Body of pancreas (tissue), 4 donors: ENCODE measurements at places on chromosomes 2 and 18. TPM values are rescaled to one million over a fixed set of nuclear protein-coding genes. Genes with fewer than 3 reads are reported as not detected.

- DNase-seq, result no peak
Observed at GRCh38 chr2:121605820-121606733, 43.2 kb downstream of the CLASP1 start.

DNA sequence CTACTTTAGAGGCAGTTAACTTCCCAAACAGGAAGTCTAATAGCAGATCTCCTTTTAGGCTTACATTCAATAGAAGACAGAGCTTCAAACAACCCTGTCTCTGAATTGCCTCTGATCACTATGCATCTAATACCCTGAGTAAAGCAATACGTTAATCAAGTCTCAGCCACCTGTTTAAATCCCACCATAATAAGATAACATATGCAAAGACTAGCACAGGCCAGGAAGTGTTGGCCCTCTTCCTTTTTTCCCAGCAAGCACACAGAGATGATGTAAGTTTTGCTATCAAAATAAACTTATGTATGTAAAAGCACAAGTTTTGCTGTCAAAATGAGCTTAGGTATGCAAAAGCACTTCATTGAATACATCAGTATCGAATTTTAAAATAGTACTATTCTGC, 385.5 kb downstream of the RND3 start:
- DNase-seq, result peak; percentile 31

DNA sequence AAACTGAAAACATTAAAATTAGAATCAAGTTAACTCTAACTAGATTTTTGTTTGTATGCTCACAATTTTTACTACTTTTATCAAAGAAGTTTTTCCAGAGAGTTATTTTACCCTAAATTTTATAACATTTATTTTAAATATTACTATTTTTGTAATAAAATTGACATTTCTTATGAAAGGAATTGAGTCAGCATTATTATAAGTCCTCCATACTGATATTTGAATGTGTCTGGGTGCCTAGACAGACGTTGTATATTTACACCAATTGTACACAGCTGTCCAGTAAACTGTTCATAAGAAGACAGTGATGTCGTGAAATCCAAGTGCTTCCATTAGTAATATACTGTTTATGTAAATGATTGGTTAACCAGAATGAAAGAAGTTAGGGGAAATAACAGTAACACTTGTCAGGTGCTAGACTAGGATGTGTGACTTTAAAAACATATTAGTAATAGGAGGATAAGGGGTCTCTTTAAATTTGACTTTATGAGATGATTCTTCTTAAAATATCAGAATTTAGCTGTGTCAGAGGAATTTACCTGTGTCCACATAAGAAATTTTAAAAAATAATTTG, 73.7 kb downstream of the TANK start:
- no peak for DNase-seq

- DNase-seq, result no peak
Observed at GRCh38 chr2:155895016-155895415, 437.5 kb downstream of the NR4A2 start.

DNA sequence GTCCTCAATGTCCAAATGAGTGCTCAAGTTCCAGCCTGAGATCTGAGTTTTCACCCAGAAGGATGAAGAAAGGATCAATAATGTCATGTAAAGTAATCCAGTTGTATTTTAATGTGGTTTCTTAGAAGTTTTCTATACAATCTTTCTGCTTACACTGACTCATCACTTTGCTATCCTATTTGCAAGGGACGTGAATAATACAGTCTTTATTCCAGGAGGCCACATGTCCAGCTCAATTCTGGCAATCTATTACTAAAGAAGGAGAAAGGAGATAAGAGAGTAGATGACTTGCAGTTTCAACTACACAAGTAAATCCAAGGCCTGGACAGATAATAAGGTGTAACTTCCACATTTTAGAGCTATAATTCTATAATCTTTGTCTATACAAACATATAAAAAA, 601.1 kb upstream of the SETBP1 start:
- DNase-seq, result no peak

DNA sequence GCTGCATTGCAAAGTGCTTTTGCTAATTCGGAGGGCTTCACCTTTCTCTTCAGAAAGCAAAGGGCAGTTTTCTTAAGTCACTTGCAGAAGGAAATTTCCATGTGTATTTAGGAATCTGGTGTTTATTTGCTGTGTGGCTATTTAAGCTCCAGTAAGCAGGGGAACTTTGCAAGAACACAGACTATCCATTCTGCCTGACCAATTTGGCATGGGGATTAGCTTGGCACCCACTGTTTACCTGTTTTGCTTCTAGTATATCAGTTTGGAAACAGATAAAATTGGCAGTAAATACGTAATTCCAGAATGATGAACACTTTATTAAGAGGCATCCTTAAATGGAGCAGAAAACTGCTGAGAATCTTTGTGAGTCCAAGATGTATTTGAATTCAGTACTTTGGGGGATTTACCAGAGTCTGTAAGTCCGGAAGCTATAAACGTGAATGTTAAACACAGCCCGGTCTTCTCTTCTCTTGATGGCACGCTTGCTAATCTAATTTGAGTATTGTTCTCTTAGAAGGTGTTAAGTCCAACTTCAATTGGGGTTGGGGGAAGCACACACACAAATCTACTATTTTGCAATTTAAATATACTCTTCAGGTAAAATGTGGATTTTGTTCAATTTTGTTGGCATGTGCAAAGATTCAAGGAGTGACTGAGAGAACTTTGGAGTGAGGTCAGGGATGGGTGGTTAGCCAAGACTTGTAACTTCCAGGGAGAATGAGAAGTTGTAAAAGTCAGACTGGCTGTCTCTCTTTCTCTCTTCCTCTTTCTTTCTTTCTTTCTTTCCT, 650 bp downstream of the ACKR3 start:
- no peak for DNase-seq

DNA sequence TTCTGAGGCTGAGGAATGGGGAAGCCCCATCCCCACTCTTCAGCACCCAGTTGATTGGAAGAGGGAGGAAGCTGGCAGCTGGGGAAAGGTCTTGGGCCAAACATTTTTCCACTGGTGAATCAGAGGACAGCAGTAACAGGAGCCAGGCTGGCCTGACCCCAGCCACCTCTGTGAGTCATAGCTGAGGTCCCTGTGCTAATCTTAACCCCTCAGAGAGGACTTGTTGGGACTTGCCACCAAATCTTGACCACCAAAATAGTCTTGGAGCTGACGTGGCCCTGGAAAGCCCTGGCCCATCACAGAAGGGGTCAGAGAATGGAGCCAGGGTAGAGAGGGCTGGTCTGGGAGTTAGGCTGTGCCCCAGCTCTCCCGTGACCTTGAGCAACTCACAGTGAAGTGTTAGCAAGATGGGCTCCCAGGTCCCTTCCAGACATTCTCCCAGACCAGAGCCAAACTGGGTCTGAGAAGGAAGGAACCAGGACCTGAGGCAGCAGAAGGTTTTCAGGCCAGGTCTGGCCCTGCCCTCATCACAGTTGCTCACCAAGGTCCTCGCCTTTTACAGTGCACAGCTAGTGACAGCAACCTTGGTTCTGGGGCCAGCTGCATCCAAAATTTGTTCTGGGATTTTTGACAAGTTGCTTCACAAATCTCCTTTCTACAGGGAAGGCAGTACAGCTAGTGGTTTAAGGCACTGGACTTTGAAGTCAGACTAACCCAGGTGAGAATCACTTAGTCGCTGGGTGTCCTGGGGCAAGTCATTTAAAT, 266.6 kb downstream of the CYP26B1 start:
- no peak for DNase-seq

- DNase-seq, result no peak
Observed at GRCh38 chr2:45258311-45258710, 249.1 kb upstream of the SIX2 start.

The PCARE gene
- not detected for total RNA-seq

The EPHA4 gene
- total RNA-seq, result 5.2 TPM

The REG3A gene
- 831 TPM for total RNA-seq

The CRYGD gene
- not detected for total RNA-seq
